ENCODE measurements at places on chromosomes 6 and 20.
A peak's percentile ranks its signal among the peaks of the same experiment; 100 is the strongest.

GRCh38 chr6:89255417-89255816, 38.3 kb upstream of the GABRR1 start:
- DNase-seq, result no peak

DNA sequence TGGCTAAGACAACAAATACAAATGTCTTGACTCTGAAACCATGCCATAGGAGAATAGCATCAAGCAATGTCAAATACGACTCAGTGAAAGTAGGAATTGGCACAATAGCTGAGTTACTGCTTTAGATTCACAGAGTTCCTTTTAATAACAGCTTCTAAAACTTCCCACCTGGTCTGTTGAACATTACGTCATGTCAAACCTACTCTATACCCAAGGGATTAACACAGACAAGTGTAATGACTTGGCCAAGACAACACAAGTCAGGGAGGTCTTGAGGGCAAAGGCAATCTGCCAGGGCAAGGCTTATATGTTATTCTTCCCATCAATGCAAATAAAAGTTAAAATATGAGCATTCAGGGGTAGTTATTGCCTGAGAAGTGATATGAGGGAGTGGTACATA, 265.1 kb upstream of the PRDM1 start:
- no peak for DNase-seq

- DNase-seq, result no peak
These were observed 1.8 kb upstream of the YTHDF1 start for GRCh38 chr20:63217706-63218105.

DNA sequence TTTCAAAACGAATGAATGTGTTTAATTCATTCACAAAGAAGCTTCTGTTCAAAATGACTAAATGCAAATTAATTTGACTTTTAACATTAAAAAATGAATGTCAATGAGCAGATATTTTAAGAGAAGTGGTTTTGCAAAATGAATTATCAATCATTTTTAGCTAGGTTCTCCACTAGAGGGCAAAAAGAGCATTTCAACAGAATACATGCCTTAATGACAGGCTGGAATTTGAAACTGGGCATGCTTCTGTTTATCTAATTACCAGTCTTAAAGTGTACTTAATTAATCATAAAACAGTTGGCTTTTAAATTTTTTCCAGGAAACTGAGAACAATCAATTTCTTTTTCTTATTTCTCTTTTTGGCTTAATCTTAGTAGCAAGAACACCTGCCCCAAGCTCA, 63.8 kb upstream of the TINAG start:
- no peak for DNase-seq

- DNase-seq, result no peak
These were observed 767 bp downstream of the AP5S1 start for GRCh38 chr20:3820901-3821727.

- no peak for DNase-seq
These were observed 414.1 kb downstream of the CDH26 start for GRCh38 chr20:60372275-60372674.

GRCh38 chr6:108211671-108212070, 45.8 kb downstream of the NR2E1 start:
- no peak for DNase-seq

DNA sequence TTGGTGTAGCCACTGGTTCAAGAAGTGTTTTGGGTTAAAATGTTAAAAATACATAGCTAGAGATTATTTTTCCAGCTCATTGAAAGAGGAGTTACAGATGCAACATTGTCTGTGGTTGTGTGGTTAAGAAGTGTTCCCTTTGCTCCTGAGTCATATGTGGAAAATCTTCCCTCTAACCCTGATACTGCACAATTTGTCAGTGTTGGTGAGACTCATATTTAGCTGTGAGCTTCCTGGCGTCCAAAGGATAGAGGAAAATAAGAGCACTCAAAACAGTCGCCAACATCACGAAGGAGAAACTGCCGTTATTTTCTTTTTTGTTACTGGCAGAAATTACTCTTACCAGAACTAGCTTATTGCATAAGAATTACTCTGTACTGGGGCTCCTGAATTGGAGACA, 250.4 kb downstream of the CDH4 start:
- no peak for DNase-seq

DNA sequence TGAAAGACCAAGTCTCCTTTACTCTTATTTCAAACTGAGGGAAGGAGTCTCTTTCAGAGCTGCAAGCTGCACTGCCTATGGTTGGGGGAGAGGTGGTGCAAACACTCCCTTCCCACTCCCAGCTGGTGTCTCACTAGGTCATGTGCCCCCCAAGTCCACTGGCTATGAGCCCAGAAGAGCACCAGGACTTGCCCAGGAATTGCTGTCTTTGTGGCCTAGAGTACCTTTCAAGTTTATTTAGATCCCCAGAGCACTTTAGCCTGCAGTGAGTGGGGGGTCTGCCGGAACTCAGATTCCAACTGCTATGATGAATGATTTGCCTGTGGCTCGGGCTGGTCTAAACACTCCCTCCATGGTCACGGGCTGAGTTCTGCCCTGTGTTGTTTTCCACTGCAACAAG, 192.6 kb upstream of the CITED2 start:
- DNase-seq, result no peak

DNA sequence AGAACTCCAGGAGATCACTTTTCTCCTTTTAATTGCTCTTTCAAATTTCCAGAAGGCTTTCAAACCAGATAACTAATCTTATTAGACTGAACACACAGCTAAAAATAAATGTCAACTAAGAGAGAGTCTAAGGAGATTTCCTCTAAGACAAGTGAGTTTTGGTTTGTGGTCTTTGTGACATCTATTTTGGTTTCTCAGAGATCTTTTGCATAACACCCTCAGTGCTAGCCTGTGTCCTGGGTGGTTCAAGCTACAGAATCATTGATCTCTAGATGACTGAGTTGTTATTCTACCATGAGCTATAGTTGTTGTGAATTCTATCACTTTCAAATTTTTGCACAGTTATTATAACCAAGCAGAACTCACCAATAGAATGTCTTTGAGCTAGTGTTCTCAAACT, 49.1 kb upstream of the PLCB4 start:
- no peak for DNase-seq

DNA sequence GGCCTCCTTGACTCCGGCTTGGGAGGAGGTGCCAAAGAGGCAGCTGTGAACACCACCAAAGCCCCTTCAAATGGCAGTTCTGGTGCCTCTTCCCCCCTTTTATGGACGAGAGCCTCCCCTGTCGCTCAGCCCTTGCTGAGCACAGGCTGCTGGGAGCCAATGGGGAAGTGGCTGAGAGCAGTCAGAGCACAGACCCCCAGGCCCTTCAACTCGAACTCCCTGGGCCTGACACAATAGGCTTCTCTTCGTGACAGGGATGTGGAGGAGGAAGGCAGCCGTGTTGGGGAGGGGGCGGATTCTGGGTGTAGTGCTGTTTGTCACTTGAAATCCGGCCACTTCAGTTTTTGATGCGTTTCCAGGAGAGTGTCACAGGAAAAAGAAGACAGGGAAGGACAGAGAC, at the start of gene PDYN:
Gene PDYN, minus strand, starts transcription at position 73 of the 400 bp plus-strand sequence. CDS start 10,974 bp downstream, outside the sequence.
- peak; percentile 15 for DNase-seq

DNA sequence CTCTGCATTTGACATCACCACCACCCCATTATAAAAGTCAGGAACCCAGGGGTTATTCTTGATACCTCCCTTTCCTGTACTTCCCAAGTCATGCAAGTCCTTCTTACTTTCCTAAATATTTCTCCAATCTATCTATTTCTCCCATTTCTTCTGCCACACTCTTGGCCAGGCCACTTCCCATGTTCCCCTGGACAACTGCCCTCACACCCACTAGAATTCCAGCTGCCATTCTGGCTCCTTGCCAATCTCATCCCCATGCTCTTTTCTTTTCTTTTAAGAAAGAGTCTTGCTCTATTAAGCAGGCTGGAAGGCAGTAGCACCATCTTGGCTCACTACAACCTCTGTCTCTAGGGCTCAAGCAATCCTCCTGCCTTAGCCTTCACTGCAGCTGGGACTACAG, 15.2 kb downstream of the DEFB132 start:
- peak; percentile 17 for DNase-seq

DNA sequence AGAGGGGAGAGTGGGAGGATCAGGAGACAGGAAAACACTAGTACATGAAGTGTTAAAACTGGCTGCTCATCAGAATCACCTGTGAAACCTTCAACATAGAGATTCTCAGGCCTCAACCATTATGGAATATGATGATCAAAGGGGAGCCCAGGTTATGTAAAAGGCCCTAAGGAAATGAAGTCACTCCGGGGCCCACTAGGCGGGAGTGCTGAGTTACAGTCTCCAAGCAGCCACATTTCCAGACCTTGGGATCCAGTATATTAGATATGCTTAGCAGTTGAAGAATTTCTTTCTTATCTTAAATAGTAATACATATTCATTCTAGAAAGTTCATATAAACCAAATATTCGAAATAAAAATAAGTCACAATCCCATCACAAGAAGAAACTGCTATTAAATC, 476.3 kb downstream of the PRKN start:
- no peak for DNase-seq

- no peak for DNase-seq
These were observed 163.4 kb upstream of the HEY2 start for GRCh38 chr6:125586074-125586473.

DNA sequence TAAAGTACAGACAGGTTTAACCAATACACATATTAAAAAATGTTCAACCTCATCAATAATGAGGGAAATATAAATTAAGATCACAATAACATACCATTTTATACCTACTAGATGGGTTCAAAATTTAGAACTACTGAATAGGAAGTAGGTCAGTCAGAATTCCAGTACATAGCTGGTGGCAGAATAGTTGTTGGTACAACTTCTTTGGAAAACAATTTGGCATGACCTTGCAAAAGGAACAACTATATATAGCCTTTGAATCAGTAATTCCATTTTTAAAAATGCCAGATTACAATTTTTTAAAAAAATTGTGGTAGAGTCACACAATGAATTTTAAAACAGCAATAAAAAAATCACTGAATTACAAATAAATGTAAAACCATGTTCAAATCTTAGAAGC, 165.6 kb downstream of the CDK19 start:
- no peak for DNase-seq

DNA sequence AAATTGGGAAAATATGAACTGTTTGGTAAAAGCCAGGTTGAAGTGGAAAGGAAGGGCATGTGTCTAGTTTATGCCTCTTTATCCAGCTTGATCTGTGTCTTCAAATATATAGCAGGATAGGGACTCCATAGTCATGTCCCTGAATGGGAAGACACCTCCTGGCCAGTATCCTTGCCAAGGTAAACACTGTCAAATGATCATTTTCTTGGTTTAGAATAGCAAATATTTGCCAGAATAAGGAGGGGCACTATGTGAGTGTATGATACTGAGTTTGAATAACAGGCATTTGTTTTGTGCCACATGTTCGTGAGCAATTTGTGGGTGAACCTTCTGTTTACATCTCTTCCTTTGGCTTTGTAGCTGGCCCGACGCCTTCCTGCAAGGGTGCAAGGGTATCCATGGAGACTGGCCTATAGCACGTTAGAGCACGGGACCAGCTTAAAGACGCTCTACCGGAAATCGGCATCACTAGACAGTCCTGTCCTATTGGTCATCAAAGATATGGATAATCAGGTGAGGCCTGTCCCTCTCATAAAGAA, 34.2 kb upstream of the HINT3 start:
- no peak for DNase-seq

GRCh38 chr6:36563237-36563927, 16.1 kb upstream of the STK38 start:
- DNase-seq, result no peak

GRCh38 chr6:132414322-132414721, 13.0 kb upstream of the MOXD1 start:
- DNase-seq, result no peak

DNA sequence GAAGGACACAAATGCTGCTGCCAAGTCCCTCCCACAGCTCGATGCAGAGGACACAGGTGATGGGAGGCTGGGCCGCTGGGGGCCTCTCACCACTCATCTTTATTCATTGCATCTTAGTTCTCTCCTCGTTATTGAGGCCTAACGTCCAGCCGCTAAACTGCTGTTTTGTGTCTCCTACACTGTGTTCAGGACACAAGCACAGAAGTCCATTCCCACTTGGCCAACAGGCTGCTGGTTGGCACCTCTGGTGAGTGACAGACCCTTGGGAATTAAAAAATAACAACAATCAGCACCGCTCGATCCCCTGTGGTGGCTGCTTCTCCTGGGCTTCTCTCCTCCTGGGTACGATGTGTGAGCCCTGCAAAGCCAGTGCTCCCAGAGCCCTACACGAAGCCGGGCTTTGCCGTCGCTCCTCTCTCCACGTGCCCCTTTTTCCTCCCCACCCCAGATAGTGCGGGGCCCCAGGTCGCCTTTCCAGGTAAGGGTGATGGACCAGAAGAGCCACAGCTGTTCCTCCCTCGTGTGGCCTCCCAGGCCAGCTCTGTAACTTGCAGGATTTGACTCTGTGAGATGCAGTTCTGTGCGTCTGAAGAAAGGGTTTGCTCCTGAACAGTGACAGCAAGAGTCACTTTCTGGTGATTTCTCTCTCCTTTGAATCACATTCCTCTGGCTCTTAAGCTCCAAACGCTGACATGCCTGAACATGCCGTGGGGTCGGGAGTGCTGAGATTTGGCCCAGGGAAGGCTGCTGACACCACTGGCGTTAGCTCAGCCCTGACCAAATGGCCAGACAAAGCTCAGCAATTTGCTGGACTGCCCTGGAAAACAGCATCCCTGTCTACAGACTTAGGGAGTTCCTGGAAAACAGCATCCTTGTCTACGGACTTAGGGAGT, 59.3 kb downstream of the DLL1 start:
- no peak for DNase-seq

GRCh38 chr6:36386495-36387439, 702 bp downstream of the ETV7 start:
- peak; percentile 58 for DNase-seq

DNA sequence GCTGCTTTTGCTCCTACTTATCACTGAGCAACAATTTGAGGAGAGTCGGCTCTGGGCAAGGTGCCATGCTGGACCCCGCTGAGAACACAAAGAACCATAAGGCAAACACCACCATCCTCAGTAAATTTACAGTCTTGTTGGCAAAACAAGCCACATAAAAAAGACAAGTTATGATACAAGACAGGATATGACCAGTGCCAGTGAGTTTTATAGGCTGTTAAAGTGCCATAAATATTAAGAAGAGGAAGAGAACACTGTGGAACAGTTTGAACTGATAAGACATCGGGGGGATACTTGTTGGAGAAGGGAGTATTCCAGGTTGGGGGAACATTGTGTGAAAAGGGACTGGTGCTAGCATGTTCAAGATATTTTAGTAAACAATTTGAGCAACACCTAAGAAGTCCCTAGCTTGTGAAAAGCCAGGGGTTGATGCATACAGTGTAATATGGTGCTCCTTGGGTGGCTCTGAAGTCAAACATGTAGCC, 25.3 kb upstream of the RIPOR2 start:
- DNase-seq, result no peak

DNA sequence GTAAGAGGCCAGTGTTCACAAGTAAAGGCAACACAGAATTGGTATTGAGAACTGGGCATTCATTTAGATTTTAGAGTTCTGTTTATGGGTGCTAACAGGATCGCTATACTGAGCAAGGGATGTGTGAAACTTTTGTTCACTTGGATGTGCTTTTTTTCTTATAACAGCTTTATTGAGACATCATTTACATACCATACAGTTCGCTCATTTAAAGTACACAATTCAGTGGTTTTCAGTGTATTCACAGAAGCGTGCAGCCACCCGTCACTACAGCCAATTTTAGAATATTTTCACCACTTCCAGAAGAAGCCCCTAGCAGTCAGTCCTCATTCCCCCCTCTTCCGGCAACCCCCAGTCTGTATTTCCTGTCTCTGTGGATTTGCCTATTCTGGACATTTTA, 48.7 kb downstream of the GFRA4 start:
- DNase-seq, result no peak

- DNase-seq, result no peak
These were observed 60.5 kb downstream of the RSPH3 start for GRCh38 chr6:158939255-158940159.

- no peak for DNase-seq
These were observed 131.6 kb upstream of the PMEPA1 start for GRCh38 chr20:57841297-57841866.

Measured in activated CD8-positive, alpha-beta memory T cell treated with anti-CD3 and anti-CD28 coated beads, Interleukin-2, amount 50 U/mL, for 48 hours (primary cell).